ENCODE measurements at places on chromosomes 6 and 20.

- no peak for DNase-seq
Observed at GRCh38 chr20:39605908-39606307, 643.8 kb downstream of the DHX35 start.

DNA sequence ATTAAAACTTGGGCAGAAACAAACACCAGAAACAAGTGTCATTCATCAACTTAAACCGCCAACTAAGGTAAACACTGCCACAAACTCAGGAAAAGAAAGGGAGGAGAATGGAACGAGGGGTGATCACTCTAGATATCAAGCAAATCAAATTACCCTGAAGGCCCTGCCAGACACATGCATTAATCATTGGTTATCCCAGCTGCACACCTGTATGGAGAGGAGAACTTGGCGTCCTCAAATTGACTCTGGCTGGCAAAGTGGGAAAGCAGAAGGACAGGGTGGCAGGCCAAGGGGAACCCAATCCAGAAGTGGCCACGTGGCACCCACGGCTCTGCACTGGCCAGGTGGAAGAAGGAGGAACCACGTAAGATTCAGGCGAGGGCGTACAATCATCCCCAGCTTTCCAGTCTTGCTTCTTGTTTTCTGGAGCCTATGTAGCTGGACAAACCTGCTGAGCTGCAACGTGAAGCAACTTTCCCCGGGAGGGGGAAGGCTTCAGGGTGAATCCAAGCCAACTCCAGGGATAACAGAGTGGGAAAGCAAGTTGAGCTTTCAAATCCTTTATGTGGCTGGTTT, 156.2 kb upstream of the JARID2 start:
- no peak for DNase-seq

DNA sequence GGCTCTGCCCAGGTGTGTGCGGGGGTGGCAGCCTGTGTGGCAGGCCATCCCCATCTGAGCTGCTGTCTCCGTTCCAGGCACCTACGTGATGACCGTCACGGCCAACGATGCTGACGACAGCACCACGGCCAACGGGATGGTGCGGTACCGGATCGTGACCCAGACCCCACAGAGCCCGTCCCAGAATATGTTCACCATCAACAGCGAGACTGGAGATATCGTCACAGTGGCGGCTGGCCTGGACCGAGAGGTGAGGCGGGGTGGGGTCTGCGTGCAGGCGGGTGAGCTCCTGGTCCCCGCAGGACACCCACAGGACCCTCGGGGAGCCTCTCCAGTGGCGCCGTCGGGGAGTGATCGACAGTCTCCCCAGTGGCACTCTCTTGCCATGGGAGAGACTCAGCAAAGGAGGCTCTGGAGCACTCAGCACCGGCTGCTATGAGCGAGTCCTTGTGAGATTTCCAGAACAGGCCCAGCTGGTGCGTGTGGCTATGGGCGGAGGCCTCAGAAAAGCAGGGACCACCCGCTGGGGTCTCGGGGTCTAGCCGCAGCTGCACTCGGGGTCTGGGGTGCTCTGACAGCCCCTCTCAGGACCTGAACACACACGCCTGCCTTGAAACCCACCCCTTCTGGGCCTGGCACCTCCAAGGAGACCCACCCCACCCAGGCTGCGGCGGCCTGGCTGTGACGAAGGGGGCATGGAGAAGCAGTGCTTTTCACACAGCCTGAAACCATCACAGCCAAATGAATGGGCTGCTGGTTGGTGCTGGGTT, 191.8 kb downstream of the TAF4 start:
- no peak for DNase-seq

DNA sequence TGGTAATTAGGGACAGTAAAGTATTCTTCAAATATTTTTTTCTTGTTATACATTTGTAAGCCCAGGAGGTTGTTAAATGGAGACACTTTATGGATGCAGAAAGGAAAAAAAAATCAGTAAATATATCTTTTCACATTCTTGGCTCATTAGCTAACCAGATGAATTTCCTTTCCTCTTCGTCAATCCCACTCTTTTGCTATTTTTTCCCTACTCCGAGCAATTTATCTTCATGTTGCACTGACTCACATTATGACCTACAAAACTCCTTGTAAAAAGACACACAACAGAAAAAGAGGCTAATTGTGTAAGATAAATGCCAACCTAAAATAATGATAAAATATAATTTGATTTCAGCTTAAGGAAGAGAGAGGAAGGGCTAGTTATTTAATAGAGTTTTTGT, 472.9 kb upstream of the ZNF337 start:
- no peak for DNase-seq

GRCh38 chr6:130324657-130325056, 41.2 kb upstream of the TMEM200A start:
- DNase-seq: no peak

GRCh38 chr20:34637245-34638038, 39.5 kb downstream of the PIGU start:
- DNase-seq: no peak

DNA sequence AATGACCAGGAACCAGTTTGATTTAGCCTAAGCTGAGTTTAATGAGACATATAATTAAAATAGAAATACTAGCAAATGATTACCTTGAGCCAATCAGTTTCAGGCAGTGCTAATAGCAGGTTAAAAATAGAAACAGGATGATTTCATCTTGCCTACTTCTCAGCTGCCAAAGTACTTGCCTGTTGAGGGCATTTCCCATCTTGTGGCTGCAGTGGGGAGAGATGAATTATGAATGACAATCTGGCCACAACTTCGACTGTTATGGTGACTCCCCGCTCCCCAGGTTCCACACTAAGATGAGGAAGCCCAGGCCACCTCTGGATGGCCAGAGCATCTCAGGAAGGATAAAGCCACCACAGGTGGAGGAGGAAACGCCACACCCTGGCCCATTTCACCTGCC, 31.3 kb downstream of the MBOAT1 start:
- no peak for DNase-seq

GRCh38 chr20:51062065-51062464, 39.2 kb upstream of the KCNG1 start:
- DNase-seq: peak; percentile 63

- DNase-seq: no peak
Observed at GRCh38 chr6:15490242-15491100, 172.4 kb downstream of the DTNBP1 start.

GRCh38 chr6:135922746-135923145, 71.2 kb downstream of the PDE7B start:
- DNase-seq: no peak

GRCh38 chr6:124142852-124143251, 339.2 kb downstream of the NKAIN2 start:
- DNase-seq: no peak

DNA sequence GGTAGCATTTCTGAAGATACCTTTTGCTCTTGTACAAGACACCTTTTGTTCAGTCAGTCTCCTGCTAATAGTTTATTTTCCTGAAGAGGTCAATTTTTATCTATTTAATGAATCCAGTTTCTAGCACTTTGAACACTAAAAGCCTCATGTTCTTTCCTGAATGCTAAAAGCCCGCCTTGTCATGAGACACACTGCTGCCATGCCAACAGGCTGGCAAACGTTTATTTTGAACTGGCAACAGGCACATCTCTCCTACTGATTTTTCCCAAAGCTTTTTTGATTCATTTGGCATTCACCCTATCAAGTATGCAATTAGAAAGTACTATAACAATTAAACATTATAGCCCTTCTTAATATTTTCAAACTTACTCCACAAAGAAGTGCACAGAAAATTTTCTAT, 421.2 kb upstream of the EYS start:
- DNase-seq: no peak

GRCh38 chr20:40875116-40876085, 153.2 kb upstream of the TOP1 start:
- no peak for DNase-seq

GRCh38 chr6:33683576-33684427, 27.7 kb downstream of the UQCC2 start:
- DNase-seq: no peak

DNA sequence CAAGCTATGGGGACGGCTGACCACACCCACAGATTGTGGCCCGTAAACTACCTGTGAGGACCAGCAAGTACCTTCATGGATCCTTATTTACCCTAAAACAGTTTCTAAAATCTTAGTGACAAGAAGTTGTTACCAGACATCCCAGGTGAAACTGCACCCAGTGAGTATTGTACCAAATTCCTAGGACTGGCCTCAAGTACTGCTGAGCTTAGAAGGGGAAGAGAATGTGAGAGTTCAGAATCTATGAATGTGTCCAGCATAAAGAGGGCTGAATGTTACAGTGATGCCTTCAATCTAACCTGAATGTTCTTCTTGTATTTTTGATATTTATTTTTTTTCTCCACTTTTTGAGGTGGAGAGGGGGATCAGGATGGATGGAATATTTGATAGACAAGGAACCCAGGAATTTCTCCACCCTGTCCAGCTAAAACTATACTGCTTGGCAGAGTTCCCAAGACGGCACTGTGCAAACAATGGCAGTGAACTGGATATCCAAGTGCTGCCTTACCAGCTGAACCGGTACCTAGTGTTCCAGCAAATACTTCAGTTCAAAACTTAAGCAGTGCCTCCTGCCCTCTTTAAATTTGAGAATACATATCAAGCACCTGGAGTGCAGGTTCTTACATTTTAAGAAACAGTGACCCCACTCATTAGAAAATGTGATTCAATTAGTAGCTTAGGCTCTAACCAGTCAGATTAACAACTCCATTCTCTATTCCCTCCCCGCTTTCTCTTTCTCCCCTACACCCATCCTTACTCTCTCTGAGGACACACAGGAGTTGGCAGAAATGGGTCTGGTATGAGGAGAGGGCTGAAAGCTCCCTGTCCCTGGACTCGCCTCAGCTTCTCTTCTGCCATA, 427.3 kb upstream of the FLRT3 start:
- no peak for DNase-seq

- no peak for DNase-seq
Observed at GRCh38 chr20:9388813-9389161, 125.6 kb upstream of the LAMP5 start.

- DNase-seq: peak; percentile 66
Observed at GRCh38 chr6:104789770-104790190, 69.9 kb downstream of the HACE1 start.

GRCh38 chr20:12207875-12208274, 290.2 kb downstream of the BTBD3 start:
- DNase-seq: no peak

GRCh38 chr6:125918681-125919566, 37.6 kb upstream of the HINT3 start:
- DNase-seq: peak; percentile 89

- no peak for DNase-seq
Observed at GRCh38 chr6:106110164-106110826, 24.2 kb downstream of the PRDM1 start.

DNA sequence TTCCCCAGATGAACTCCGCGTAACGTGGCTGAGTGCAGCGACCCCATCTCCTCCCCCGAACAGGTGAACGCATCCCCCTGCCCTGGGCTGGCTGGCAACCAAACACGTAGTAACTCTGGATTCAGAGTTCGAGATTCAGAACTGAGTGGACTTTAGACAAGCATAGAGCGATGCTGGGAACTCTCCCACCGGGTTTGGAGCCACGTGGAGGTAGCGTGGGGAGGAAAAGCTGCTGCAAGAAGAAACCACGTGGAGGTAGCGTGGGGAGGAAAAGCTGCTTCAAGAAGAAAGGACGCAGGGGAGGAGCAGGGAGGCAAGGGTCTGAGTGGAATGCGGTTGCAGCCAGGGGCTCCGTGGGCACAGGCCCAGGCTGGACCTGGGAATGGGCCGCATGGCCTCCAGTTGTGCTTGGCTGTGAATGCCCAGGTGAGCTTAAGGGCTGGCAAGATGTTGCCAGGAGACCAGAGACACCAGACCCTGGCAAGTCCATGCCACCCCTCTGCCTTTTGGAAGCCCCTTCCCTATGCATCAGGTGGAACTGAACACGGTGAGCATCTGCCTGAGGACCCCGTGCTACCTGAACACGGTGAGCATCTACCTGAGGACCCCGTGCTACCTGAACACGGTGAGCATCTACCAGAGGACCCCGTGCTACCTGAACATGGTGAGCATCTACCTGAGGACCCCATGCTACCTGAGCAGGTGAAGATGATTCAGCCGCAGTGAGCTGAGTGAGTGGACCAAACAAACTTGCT, 118.0 kb upstream of the FRMD1 start:
- no peak for DNase-seq

DNA sequence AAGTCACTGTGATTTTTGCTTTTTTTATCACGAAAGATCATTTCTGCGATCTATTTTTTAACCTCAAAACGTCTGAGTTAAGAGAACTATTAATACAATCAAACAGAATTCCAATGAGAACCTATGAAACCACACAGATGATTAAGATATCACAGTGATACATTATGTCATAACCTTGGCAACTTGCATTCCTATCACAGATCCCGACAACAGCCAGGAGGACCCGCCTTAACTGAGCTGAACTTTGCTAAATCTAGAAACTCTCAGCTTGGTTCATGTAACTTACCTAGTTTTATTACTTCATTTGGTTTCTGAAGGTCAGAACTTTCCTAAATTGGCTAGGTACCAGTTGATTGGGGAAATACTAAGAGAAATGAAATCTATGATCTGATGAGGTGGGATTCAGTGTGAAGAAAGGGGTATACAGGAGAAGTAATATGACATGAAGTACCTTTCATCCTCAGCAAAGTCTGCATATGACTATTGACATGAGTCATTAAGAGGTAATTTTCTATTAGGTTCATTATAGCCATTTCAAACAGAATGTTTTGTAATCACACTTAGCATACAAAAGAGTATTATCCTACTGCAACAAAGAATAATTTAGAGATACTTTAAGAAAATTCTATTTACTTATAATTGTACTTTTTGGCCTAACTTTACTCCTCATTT, 11.2 kb downstream of the LYRM4 start:
- no peak for DNase-seq

GRCh38 chr6:15021074-15021473, 224.8 kb upstream of the JARID2 start:
- no peak for DNase-seq

GRCh38 chr6:14897831-14898230, 348.0 kb upstream of the JARID2 start:
- DNase-seq: no peak

Measured in activated CD4-positive, alpha-beta T cell treated with anti-CD3 and anti-CD28 coated beads, Interleukin-2, amount 10 ng/mL, durations not matched to agents 24 days and 14 days (primary cell).